ENCODE measurements at places on chromosomes 16 and 17. TPM values are rescaled to one million over a fixed set of nuclear protein-coding genes. Genes with fewer than 3 reads are reported as not detected.

- DNase-seq: peak; percentile 17
These were observed 13.4 kb upstream of the CRISPLD2 start for GRCh38 chr16:84806256-84806889.

- no peak for DNase-seq
These were observed 58.9 kb upstream of the SDK2 start for GRCh38 chr17:73703192-73703591.

- no peak for DNase-seq
These were observed 211.8 kb downstream of the IRF8 start for GRCh38 chr16:86110726-86111125.

GRCh38 chr17:50219342-50219741 is 17.9 kb upstream of the COL1A1 start:
- DNase-seq: peak; percentile 91

FAM171A2 gene
- total RNA-seq: 9.6 TPM

Data from LHCN-M2 (cell line).